Thymus (tissue), 14 donors: ENCODE measurements at places on chromosomes 3 and 15. TPM values are rescaled to one million over a fixed set of nuclear protein-coding genes. Genes with fewer than 3 reads are reported as not detected.

DNA sequence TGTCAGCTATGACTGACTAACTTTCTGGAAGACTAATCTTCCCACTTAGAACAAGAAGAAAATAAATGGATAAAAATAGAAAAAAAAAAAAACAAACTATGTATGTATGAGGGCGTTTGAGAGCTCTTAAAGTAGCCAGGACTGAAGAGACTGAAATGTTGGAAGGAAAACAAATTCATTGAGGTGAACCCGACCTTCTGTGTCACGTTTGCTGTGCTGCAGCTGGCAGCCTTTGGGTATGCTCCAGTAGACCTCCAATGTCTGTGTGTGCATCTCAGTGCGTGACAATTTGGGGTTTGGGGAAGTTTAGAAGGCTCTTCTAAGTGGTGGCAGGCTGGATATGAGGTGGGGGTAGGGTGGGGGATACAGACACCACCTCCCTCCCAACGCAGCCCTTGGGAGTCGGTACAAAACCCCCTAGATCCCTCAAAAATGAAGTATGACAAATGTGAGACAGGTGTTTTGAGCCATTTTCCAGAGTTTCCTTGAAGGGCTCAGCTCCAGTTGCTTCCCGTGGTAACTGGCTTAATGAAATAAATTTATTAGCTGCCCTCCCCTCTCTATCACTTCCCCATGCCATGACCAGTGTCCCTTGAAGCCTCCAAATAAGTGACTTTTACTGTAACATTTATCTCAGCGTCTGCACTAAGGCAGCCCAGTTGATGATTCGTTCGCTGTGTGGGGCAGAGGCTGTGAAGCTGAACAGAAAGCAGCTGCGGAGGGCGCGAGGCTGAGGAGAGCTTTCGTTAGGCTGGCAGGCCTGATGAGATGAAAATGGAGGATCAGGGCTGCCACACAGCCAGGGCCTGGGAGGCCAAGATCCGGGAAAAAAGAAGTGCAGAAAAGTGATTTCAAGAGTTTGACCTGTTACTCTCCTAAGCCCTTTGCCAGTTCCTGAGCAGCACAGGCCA is 34.9 kb upstream of the GABRB3 start:
- DNase-seq, result no peak

UPK1B gene
- 0.52 TPM for total RNA-seq

TRPM1 gene
- total RNA-seq, result 0.09 TPM

DNA sequence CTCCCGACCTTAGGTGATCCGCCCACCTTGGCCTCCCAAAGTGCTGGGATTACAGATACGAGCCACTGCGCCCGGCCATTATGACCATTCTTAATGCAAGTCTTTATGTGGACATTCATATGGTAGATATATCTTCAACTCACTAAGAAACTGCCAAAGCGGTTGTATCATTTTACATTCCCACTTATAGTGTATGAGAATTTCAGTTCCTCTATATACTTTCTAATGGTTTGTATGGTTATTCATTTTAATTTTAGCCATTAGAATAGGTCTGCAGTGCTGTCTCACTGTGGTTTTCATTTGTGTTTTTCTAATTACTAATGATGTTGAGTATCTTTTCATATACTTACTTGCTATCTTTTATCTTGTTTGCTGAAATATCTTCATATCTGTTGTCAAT is 32.5 kb downstream of the TCF12 start:
- no peak for DNase-seq

GRCh38 chr3:55655544-55655943 is 168.4 kb upstream of the WNT5A start:
- no peak for DNase-seq

DUOXA1 gene
- 0.24 TPM for total RNA-seq

MAP1A gene
- 12.7 TPM for total RNA-seq

CNTN4 gene
- total RNA-seq, result 9.9 TPM

- no peak for DNase-seq
These were observed 29.5 kb downstream of the B4GALT4 start for GRCh38 chr3:119211193-119211592.

- DNase-seq, result no peak
These were observed 493.6 kb upstream of the PROK2 start for GRCh38 chr3:72278349-72279067.

GRCh38 chr3:184654375-184654774 is 57.5 kb downstream of the MAGEF1 start:
- no peak for DNase-seq

DNA sequence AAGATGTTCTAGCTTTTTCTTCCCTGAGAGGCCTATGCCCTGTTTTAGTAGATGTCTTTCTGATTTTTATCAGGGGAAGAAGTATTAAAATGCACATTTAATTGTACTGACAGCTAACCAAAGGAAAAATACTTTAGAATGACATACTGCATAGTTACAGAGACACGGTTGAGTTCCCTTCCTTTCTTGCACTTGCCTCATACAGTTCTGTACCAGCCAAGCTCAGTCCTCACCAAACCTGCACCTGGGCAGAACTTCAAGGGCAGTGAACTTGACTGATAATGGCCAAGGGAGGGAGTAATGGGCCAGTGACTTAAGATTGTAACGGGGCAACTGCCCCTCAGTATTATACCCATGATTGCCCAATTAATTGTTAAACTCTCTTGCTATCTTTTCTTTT is 34.1 kb upstream of the RASGRP1 start:
- DNase-seq, result no peak

- no peak for DNase-seq
These were observed 163.6 kb downstream of the SERPINI1 start for GRCh38 chr3:167899093-167899492.

GRCh38 chr3:36705015-36705414 is 59.3 kb downstream of the DCLK3 start:
- no peak for DNase-seq

SLC38A3 gene
- total RNA-seq, result 0.05 TPM

- no peak for DNase-seq
These were observed 15.0 kb upstream of the TM6SF1 start for GRCh38 chr15:83092309-83092976.

GRCh38 chr3:46612324-46612723 is at the start of gene FAM240A:
TSS of gene FAM240A (plus strand) at chr3:46612525. CDS start at chr3:46612684, 159 bp downstream.
- DNase-seq, result no peak

DNA sequence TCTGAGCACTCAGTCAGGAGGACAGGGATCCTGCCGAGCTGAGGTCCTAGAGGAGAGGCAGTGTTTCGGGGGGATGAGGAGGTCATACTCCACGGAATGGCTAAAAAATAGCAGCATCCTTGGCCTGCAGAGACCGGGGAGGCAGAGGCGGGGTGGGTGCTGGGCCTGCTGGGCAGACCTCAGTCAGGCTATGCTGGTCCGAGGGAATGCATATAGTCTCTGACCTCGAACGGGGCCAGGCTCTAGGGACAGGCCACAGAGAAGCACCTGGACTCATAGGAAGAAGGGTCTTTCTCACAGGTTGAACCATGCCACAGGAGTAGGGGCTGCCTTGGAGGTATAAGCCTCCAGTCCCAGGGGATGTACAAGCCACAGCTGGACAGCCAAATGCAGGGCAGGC is 14.0 kb upstream of the SKIC8 start:
- DNase-seq, result no peak

TYRO3 gene
- total RNA-seq, result 1.3 TPM

DNA sequence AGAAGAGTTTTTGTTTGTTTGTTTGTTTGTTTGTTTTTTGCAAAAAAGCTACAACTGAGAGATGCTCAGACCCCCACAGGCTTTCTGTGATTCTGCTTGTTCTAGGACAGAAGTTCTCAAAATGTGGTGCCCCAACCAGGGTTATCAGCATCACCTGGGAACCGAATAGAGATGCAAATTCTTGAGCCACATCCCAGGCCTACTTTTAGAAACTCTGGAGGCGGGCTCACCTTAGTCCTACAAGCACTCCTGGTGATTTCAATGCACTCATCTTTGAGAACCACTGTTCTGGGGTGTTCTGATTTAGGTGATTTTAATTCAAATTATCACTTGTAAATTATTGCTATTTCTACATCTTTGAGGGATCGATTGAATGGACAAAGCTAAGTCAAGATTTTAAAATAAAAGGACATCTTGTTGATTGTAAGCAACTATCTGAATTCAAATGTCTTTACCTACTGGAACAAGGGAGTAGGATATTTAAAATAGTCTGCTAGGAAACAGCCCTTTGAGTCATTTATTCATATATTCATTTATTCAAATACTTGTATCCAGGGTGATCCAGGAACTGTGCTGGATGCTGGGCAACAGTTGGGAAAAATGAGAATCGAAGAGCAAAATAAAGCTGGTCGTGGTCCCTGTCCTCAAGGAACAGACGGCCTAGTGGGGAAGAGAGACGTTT is 44.7 kb upstream of the CADPS start:
- no peak for DNase-seq

DNA sequence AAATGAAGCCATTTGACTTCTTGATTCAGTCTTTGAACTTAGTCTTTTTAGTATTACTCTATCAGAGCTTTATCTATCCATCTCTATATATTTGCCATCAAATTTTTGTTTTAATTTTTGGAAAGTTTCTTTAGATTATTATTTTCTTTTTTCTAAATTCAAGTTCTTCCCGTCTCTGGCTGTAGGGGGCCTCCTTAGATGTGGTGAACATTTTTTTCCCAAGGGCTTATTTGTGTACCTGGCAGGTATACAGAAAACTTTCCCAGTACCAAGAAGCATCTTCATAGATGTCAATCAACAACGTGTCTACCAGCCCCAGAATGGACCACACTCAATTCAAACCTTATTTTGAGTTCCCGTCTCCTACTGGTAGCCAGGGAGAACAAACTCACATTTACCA is 486.8 kb upstream of the CNTN4 start:
- DNase-seq, result no peak

DNA sequence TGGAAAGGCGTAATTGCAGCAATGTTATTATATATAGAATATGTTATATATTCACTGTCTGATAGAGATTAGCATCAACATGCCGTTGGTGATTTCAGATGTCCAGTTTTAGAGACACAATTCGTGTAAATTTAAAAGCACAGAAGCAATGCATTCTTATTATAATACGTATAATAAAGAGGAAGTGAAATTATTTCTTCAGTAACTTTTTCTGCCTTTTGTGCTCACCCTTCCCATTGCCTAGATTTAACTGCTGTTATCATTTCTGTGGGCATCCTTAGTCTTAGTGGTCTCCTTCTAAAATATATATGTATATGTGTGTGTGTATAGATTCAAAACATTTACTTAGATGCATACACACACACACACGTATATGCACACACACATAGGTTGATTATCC is 592.5 kb upstream of the GOLIM4 start:
- DNase-seq, result no peak

- DNase-seq, result no peak
These were observed 1.6 kb downstream of the FAM81A start for GRCh38 chr15:59439576-59439975.

FNDC3B gene
- 11.9 TPM for total RNA-seq

DNA sequence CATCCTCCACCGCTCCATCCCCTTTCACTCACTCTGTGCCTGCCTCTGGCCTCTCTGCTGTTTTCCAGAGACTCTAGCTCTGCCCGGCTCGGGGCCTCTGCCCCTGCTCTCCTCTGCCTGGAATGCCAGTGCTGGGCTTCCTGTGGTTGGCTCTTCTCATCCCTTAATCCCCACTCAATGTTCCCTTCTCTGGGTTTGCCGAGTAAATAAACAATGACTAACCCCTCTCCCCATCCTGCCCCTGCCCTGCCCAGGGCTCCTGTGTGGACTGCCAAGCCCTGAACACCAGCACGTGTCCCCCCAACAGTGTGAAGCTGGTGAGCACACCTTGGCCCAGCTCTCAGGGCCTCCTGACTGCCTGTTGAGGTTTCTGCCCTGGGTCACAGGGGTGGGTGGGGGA is 12.2 kb downstream of the STAB1 start:
- no peak for DNase-seq

SNTN gene
- total RNA-seq, result not detected

GRCh38 chr3:62574266-62574898 is 201.0 kb upstream of the FEZF2 start:
- no peak for DNase-seq

DNA sequence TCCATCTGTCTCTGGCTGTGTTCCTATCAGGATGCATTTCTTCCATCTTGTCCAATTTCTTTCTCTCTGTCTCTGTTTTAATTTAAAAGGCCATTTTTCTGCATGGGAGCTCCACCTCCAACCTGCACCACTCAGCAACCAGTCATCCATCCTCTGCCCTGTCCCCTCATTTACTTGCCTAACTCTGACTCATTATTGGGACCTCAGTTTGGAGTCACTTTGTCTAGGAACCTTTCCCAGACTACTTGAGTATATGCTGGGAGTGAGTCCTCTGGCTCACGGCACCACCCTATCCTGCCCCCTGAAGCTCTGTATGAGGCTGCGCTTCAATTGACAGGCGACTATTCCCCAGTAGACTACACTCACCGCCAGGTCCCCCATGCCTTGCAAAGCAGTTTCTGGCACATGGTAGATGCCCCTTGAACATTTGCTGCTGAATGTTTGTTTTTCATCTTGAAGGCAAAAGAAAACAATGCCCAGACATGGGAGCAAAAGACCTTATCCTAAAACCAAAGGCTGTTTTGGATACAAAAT is 513.3 kb upstream of the CFAP20DC start:
- DNase-seq, result no peak

GRCh38 chr15:66429546-66429945 is 42.8 kb downstream of the MAP2K1 start:
- no peak for DNase-seq
